GM04504 (cell line): ENCODE measurements at places on chromosomes 7 and 10.
A peak's percentile ranks its signal among the peaks of the same experiment; 100 is the strongest.

DNA sequence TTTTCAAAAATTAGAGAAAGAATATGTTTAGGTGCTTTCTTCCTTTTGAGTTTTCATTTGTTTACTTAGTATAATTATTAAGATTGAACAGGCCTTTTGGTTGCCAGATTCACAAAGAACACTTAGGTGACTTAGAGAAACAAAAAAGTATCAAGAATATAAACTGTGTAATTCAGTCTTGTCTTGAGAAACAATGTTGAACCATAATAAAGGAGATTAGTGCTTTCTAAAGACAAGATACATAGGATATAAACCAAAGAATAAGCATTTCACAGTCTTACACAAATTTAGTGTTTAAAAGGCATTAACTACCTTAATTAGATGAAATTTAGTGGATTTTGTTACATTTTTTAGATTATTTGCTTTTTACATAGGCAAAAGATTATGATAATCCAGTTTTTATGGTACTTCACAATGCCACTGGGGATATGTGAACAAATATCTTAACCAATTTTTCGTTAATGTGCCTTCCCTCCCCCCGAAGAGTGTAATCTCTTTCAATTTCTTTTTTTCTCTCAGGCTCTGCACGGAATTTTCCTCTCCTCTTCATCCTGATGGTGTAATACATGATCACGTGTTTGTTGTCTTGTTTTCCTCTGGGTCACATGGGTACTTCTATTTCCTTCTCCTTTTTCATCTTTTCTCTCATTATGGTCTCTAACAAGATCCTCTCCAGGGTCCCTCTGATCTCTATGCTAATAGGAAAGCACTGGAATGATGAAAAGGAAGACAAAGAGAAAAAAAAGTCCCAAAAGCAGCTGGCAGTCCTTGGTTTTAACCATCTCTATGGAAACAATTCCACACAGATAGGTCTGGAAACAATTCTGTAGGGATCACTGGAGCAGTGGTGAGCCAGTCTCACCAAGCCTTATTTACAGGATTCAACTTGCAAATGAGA lies 3.7 kb upstream of the HNRNPH3 start:
- DNase-seq = peak; percentile 69

- no peak for DNase-seq
Measured at GRCh38 chr10:70671619-70672164, 614 bp upstream of the ADAMTS14 start.

GRCh38 chr10:46544989-46545791 lies 11.3 kb downstream of the GPRIN2 start:
- DNase-seq = no peak

GRCh38 chr7:37354656-37355131 lies 94.0 kb downstream of the ELMO1 start:
- DNase-seq = no peak

DNA sequence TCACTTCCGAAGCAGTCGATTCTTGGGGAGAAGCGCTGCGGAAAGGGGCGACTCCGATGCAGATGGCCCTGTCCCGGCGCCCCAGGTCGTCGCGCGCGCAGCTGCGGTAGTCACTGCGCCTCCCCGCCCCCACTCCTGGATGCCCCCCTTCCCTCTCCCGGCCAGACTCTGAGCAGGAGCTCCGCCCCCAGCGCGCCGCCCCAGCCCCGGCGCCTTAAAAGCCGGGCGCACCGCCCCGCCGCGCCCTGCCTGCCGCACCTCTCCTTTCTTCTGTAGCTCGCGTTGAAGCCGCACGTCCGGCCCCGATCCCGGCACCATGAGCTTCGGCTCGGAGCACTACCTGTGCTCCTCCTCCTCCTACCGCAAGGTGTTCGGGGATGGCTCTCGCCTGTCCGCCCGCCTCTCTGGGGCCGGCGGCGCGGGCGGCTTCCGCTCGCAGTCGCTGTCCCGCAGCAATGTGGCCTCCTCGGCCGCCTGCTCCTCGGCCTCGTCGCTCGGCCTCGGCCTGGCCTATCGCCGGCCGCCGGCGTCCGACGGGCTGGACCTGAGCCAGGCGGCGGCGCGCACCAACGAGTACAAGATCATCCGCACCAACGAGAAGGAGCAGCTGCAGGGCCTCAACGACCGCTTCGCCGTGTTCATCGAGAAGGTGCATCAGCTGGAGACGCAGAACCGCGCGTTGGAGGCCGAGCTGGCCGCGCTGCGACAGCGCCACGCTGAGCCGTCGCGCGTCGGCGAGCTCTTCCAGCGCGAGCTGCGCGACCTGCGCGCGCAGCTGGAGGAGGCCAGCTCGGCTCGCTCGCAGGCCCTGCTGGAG lies at the start of gene INA:
INA (plus strand) TSS at position 243 of the 817 bp plus-strand sequence; CDS start at position 317, 74 bp downstream.
- DNase-seq = no peak

GRCh38 chr7:149673006-149673405 lies 100.4 kb downstream of the ZNF467 start:
- no peak for DNase-seq

DNA sequence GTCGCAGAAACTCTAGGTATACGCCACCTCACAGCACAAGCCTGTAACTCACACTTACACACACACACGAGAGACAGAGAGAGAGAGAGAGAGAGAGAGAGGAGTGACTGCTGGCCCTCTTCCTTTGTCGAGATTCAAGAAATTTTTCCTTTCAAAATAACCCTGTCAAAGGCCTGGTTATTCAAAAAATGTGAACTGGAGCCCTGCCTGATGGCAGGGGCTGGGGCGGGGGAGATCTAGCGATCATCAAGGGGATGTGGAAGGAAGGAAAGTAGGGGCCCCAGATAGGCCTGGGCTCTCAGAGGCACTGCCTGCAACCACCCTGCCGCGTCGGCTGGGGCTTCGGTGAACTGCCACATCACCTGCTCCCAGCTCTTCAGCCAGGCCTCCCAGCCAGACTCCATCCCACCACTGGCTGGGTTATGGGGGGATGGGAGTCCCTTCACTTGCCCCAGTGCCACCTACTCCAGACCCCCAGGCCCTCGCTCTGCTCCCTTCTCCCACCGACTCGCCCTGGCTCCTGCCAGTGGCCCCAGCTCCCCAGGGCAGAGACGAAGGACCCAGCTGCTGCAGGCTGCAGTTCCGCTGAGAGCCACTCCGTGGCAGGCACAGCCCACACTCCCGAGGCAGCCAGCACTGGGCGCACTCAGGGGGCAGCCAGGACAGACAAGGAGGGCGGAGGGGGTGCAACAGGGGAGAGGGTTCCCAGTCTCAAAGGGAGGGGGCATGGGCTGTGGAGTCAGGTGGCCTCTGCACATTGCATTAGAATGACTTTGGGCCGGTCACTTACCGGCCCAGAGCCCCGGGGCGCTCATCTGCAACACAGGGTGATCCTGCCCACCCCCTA lies 15.3 kb downstream of the KCNH2 start:
- no peak for DNase-seq

- DNase-seq = no peak
Measured at GRCh38 chr7:77415476-77415822, 700 bp downstream of the GSAP start.

GRCh38 chr10:118966076-118966849 lies 63.3 kb upstream of the NANOS1 start:
- DNase-seq = no peak

- DNase-seq = no peak
Measured at GRCh38 chr7:27917774-27918314, 177.9 kb downstream of the TAX1BP1 start.

DNA sequence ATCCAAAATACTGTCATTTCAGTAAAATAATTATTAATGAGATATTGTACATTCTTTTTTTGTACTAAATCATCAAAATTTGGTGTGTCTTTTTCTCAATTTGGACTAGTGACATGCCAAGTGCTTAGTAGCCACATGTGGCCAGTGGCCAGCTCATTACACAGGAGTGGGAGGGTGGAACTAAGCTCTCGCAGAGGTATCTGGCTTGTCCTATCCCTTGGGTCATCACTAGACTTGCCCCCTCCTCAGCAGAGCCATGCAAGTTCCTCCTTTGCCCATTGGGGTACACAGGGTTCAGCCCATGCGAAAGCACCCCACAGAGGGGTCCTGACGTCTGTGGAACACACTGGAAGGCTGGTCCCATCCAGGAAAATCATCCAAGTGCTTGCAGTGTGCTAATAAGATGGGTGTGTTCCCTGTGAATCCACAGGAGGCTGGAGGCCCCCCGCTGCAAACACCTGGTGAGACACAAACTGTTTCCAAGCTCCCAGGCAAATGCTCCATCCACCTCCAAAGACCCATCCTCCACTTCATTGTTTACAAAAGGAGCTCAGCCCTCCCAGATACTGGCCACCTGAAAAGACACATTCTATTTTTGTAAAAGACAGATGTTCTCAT lies 1.3 kb downstream of the ARHGAP22 start:
- DNase-seq = no peak

GRCh38 chr7:22781230-22781711 lies 41.4 kb downstream of the TOMM7 start:
- peak; percentile 70 for DNase-seq

GRCh38 chr7:84524714-84525694 lies 330.4 kb upstream of the SEMA3A start:
- DNase-seq = peak; percentile 82

GRCh38 chr10:132748545-132749370 lies 37.2 kb downstream of the NKX6-2 start:
- DNase-seq = no peak

DNA sequence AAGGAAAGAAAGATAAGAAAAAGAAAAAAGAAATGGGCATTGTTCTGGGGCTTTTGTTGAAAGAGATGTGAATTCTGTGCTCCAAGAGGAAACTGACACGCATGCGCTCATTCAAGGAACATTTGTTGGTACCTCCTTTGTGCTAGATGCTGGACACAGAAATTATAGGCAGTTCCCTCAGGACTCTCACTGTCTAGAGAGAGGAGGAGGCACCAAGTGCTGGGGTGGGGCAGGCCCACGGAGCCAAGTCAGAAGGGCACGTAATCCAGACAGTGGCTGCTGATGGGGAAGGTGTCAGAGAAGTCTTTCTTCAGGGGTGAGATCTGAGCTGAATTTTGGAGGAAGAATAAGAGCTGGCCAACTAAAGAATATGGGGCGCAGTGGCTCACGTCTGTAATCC lies 2.9 kb upstream of the ZFYVE27 start:
- no peak for DNase-seq

DNA sequence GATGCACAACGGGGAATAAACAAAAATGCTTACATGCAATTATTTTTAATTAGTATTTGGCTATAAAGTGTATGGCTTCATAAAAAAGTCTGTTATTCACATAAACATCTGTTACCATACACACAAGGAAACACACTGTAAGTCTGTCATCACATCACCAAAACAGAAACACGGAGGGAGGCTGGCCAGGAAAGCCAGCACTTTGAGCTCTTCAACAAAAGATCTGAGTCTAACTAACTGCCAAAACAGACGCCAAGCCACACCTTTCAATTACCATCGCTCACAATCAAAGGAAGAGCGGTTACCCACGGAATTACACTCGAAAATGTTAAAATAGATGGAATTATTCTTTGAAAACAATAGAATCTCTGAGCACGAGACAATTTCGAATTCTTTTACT lies 49.2 kb upstream of the MGMT start:
- peak; percentile 12 for DNase-seq

GRCh38 chr10:103856797-103857170 lies 1.4 kb upstream of the SH3PXD2A start:
- DNase-seq = no peak

DNA sequence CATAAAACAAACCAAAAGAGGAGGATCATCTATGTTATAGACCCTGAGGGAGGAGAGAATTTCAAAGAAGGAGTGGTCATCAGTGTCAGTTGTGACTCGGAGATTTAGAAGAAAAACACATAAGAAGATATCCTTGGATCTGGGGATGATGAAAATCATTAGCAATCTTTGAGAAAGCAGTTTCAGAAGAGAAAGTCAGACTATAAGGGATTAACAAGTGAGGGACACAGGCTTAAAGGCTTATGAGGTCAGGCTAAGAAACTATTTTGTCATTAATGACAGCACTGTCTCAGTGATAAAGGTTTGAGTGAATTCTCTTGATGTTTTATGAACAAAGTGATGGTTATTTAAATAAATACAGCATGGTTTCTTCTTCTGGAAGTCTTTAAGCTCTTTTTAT lies 6.1 kb upstream of the GPR85 start:
- DNase-seq = no peak

DNA sequence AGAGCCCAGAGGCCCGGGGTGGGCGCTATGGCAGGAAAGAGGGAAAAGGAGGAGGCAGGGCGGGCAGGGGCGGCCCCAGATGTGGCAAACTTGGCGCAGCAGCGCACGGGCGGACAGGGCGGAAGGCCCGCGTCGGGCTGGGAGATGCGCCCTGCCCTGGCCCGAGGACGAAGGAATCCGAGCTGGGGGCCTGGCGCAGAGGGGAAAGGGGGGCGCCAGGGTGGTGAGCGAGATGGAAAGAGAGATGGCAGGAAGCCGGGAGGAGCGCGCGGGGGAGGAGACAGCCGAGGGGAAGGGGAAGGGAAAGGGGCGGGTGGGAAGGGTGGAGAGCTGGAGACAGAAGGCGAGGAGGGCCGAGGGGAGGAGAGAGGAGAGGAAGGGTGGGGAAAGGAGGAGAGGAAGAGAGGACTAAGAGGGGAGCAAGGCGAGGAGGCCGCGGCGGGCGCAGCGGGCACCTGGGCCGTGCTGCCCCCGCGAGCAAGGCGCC lies at the start of gene MARVELD1:
MARVELD1 (plus strand) TSS at position 392 of the 487 bp plus-strand sequence. CDS start 147 bp downstream, outside the sequence.
- DNase-seq = peak; percentile 62

GRCh38 chr7:101240226-101241014 lies 2.8 kb upstream of the CLDN15 start:
- no peak for DNase-seq

DNA sequence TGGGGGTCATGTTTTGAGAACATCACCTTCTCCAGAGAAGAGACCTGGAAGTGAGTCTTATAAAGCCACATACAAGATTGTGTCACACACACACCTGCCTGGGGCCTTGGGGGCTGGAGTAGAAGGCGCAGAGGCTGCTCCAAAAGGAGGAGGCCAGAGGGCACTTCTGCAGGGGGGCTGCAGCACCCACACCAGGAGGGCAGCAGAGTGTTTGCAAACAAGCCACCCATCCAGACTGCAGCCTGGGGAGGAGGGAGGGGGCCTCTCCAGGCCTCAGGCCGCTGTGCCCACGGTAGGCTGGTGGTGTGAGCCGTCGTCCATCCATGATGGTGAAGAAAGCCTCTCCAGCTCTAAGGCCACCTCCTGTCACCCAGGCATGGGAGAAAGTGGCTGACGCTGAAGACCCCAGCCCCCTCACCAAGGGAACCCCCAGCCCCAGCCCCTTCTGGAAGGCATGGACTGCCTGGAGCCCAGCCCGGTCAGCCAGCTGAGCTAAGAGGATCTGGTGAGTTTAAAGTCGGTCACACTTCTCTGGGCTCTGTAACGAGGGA lies 77.5 kb downstream of the FOXL3 start:
- no peak for DNase-seq
